ENCODE measurements at places on chromosomes 1 and 21. TPM values are rescaled to one million over a fixed set of nuclear protein-coding genes. Genes with fewer than 3 reads are reported as not detected.

IL24 gene
- 43.5 TPM for polyA plus RNA-seq

RGSL1 gene
- polyA plus RNA-seq: not detected

ZNF593OS gene
- polyA plus RNA-seq: 0.61 TPM

RAB3B gene
- polyA plus RNA-seq: not detected

CELA3A gene
- polyA plus RNA-seq: not detected

S100A5 gene
- polyA plus RNA-seq: 1.4 TPM

CCDC17 gene
- polyA plus RNA-seq: 0.60 TPM

HSF2BP gene
- 0.11 TPM for polyA plus RNA-seq

TRAF3IP3 gene
- polyA plus RNA-seq: 240 TPM

COL18A1 gene
- polyA plus RNA-seq: 4.0 TPM

PSMB2 gene
- polyA plus RNA-seq: 77.3 TPM

LHX8 gene
- polyA plus RNA-seq: not detected

GLMN gene
- 7.5 TPM for polyA plus RNA-seq

NGF gene
- polyA plus RNA-seq: not detected

MAP3K6 gene
- 3.9 TPM for polyA plus RNA-seq

DCST2 gene
- polyA plus RNA-seq: not detected

TEX35 gene
- not detected for polyA plus RNA-seq

PAQR6 gene
- 0.44 TPM for polyA plus RNA-seq

OR10K1 gene
- not detected for polyA plus RNA-seq

TSPEAR gene
- polyA plus RNA-seq: not detected

IL22RA1 gene
- not detected for polyA plus RNA-seq

PMF1 gene
- 87.0 TPM for polyA plus RNA-seq

DPM3 gene
- polyA plus RNA-seq: 83.9 TPM

CHI3L1 gene
- polyA plus RNA-seq: not detected

CYB5RL gene
- 4.1 TPM for polyA plus RNA-seq

ARHGEF16 gene
- polyA plus RNA-seq: not detected

PROK1 gene
- polyA plus RNA-seq: not detected

ZFP69B gene
- polyA plus RNA-seq: 0.95 TPM

ITLN2 gene
- polyA plus RNA-seq: not detected

All from IgD-negative memory B cell (primary cell).